ENCODE measurements at places on chromosomes 7 and 10. TPM values are rescaled to one million over a fixed set of nuclear protein-coding genes. Genes with fewer than 3 reads are reported as not detected.

GRCh38 chr7:53475776-53476175 lies 440.3 kb downstream of the POM121L12 start:
- no peaks in the 10 kb centered on the region for H3K36me3 ChIP-seq
- no peaks in the 10 kb centered on the region for H3K4me1 ChIP-seq
- H3K4me3 ChIP-seq: no peak overlapping the region

CASP7 gene
- polyA plus RNA-seq: 2.3 TPM

DNA sequence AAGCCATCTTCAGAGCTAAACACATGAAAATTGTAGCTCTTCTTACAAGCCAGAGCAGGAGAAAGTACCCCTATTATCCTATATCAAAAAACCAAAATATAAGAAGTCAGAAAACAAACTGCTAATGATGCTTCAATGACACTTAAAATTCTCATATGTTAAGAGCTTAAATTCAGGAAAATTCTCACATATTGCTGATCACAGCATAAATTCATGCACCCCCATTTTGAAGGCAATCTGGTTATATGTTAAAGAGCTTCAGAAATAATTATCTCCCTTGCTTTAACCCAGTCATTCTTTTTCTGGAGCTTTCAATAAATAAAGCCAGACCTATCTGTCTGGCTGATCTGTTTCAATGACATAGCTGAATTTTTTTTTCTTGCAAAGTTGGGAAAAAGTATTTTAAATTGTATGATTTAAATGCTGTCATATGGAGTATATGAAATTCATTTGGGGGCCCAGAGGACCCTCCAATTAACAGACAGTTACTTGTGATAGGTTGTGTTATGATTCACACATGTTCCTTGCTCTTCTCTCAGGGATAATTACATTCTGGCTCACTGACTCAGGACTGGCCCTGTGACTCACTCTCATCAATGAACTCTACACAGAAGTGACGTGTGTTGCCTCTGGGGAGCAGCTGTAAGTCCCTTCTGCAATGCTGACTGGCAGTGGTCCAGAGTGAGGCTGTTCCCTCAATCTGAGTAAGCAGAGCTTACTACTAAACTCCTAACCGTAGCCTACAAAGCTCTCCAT lies 85.2 kb downstream of the HGF start:
- no peaks in the 10 kb centered on the region for H3K4me1 ChIP-seq
- H3K27me3 ChIP-seq: no peaks in the 10 kb centered on the region
- H3K4me3 ChIP-seq: no peak overlapping the region
- H3K27ac ChIP-seq: no peak overlapping the region

DNA sequence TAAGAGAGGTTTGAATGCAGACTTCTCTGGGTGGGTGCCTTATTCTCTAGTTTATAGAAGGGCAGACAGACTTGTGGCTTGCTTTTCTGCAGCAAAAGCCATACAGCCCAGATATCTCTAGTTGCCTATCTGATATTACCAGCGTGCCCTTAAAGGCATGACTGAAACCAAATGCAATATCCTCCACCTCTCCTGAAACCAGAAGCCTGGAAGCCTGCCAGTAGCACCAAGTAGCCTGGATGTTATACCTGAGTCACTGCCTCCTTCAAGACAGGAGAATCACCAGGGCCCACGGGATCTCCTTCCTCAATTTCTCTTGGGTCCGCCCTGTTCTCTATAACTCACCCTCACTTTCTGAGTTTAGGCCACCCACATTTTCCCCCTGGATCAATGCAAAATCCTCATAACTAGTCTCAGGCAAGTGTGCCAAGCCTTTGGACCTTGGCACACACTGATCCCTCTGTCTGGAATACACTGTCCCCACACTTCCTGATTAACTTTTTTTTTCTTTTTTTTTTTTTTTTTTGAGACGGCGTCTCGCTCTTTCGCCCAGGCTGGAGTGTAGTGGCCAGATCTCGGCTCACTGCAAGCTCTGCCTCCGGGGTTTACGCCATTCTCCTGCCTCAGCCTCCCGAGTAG lies 638.4 kb downstream of the GALNT17 start:
- H3K4me3 ChIP-seq: no peak overlapping the region
- H3K27ac ChIP-seq: no peak overlapping the region
- peak; percentile 33 for DNase-seq
- H3K27me3 ChIP-seq: no peaks in the 10 kb centered on the region
- no peaks in the 10 kb centered on the region for H3K36me3 ChIP-seq

FOXP2 gene
- 0.28 TPM for polyA plus RNA-seq

KLF14 gene
- polyA plus RNA-seq: 0.02 TPM

ARL5B gene
- 5.4 TPM for polyA plus RNA-seq

DNA sequence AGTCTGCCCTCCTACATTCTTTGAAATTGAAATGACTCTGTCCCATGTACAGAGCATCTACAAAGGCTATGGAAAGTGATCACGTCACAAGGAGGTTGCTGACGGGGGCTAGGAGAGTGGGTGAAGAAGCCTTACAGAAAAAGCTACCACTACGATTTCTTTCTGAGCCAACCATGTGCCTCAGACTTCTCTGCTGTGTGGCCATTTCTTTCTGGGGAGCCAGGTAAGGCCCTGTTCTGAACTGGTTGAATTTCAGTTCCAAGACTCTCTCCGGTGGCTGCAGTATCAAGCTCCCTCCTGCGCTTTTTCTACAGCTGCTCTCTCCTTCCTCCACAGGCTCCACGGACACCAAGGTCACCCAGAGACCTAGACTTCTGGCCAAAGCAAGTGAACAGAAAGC lies 112.5 kb upstream of the PRSS1 start:
- H3K27me3 ChIP-seq: no peaks in the 10 kb centered on the region
- DNase-seq: no peak
- no peaks in the 10 kb centered on the region for H3K4me1 ChIP-seq
- no peak overlapping the region for H3K27ac ChIP-seq
- no peak overlapping the region for H3K4me3 ChIP-seq

EPHB6 gene
- polyA plus RNA-seq: 19.7 TPM

- no peak overlapping the region for H3K4me3 ChIP-seq
- H3K36me3 ChIP-seq: no peaks in the 10 kb centered on the region
- DNase-seq: no peak
- no peak overlapping the region for H3K27ac ChIP-seq
- H3K4me1 ChIP-seq: no peaks in the 10 kb centered on the region
- no peaks in the 10 kb centered on the region for H3K27me3 ChIP-seq
Measured at GRCh38 chr7:111025006-111025405, 65.9 kb upstream of the LRRN3 start.

GRCh38 chr7:81664304-81664703 lies 105.5 kb downstream of the HGF start:
- H3K27me3 ChIP-seq: no peaks in the 10 kb centered on the region
- H3K4me3 ChIP-seq: no peak overlapping the region
- H3K27ac ChIP-seq: no peak overlapping the region
- no peaks in the 10 kb centered on the region for H3K36me3 ChIP-seq
- H3K4me1 ChIP-seq: peaks cover 5% of the 10 kb centered on the region
- DNase-seq: no peak

DNA sequence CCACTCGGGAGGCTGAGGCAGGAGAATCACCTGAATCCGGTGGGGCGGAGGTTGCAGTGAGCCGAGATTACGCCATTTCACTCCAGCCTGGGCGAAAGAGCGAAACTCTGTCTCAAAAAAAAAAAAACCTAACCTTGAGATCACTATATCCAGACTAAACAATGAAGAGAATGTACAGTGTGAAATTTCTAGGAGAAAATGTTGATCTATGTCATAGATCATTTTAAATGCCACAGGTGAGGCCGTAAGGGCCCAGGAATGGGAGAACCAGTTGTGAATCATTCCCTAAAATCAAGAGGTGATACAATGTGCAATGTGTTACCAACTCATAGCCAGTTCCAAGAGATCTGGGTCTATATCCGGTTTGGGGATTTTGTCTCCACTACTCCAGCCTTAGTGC lies 158.0 kb downstream of the CACNB2 start:
- H3K27ac ChIP-seq: no peak overlapping the region
- no peak for DNase-seq
- H3K36me3 ChIP-seq: no peaks in the 10 kb centered on the region
- H3K4me1 ChIP-seq: no peaks in the 10 kb centered on the region

DNA sequence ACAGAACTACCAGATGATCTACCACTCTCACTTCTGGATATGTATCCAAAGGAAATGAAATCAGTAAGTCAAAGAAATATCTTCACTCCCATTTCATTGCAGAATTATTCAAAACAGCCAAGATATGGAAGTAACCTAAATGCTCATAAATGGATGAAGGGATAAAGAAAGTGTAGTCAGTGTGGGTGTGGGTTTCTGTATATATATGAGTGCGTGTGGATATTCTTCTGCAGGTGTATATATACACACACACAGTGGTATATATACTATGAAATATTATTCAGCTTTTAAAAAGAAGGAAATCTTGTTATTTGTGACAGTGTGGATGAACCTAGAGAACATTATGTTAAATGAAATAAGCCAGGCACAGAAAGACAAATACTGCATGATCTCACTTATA lies 48.7 kb downstream of the IMMP2L start:
- H3K36me3 ChIP-seq: no peaks in the 10 kb centered on the region
- no peak overlapping the region for H3K27ac ChIP-seq
- no peaks in the 10 kb centered on the region for H3K4me1 ChIP-seq

DNA sequence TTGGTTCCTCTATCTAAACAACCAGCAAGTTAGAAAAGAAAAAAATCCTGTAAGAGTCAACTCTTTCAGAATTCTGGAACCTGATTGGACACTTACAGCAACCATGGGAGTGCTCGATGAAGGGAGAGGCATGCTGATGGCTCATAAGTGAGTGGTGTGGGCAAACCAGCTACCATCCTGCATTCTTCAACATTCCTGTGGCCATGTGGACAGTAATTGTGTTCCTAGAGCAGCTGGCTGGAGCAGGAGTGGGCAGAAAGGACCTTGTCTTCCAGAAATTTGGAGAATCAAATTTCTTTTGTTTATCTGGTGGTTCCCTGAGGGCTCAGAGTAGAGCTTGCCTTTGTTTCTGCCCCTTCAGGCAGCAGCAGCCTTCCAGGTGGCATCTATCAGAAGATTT lies 22.5 kb upstream of the MYL7 start:
- H3K27ac ChIP-seq: no peak overlapping the region
- H3K27me3 ChIP-seq: no peaks in the 10 kb centered on the region
- peaks cover 4% of the 10 kb centered on the region for H3K4me1 ChIP-seq
- DNase-seq: no peak
- H3K4me3 ChIP-seq: no peak overlapping the region
- no peaks in the 10 kb centered on the region for H3K36me3 ChIP-seq

GRCh38 chr7:25694699-25695098 lies 457.3 kb upstream of the NFE2L3 start:
- H3K36me3 ChIP-seq: no peaks in the 10 kb centered on the region
- no peak for DNase-seq
- peaks cover 2% of the 10 kb centered on the region for H3K4me1 ChIP-seq
- H3K27me3 ChIP-seq: no peaks in the 10 kb centered on the region
- H3K4me3 ChIP-seq: no peak overlapping the region

DNA sequence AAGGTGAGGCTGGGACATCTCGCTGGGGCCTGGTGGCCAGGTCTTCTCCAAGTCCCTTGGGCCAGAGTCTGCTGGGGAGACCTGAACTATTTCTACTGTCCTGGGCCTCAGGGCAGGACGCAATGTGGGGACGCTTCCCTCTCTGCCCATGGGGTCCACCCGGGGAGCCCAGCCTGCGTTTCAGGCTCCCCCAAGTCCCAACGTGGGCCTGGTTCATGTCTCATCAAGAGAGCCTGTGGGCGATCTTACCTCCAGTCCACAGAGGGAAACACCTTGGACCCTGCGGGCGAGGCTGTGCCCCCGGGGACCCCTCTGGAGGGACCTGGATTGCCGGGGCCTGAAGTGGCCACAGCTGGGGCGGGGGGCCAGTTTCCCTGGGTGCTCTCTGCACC lies 91.7 kb downstream of the DNAJB6 start:
- no peaks in the 10 kb centered on the region for H3K36me3 ChIP-seq
- H3K4me1 ChIP-seq: no peaks in the 10 kb centered on the region
- H3K4me3 ChIP-seq: no peak overlapping the region
- H3K27me3 ChIP-seq: no peaks in the 10 kb centered on the region
- DNase-seq: peak; percentile 44
- no peak overlapping the region for H3K27ac ChIP-seq

HMX3 gene
- 0.05 TPM for polyA plus RNA-seq

GRCh38 chr10:96509017-96509641 lies 4.6 kb downstream of the TLL2 start:
- no peak for DNase-seq
- H3K36me3 ChIP-seq: no peaks in the 10 kb centered on the region
- peaks cover 16% of the 10 kb centered on the region for H3K4me1 ChIP-seq
- no peak overlapping the region for H3K4me3 ChIP-seq

DNA sequence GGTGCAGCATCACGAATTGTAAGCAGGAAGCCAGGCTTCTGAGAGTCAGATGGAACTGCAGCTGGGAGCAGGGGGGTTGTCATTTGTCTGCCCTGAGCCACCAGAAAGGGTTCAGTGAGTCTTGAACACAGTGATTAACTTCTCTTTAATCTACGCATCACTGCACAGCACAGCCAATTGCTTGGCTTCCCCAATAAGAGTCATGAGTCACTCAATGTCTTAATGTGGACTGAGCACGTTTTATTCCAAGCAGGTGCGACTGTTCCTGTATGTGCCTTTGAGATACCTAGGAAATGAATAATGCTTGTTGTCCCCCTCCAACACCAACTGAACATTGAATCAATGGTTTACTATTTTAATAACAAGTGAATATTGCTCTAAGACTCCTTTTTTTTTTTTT lies 26.0 kb upstream of the PLEKHA1 start:
- peaks cover 2% of the 10 kb centered on the region for H3K4me1 ChIP-seq
- no peak overlapping the region for H3K4me3 ChIP-seq
- H3K36me3 ChIP-seq: no peaks in the 10 kb centered on the region
- H3K27ac ChIP-seq: no peak overlapping the region
- DNase-seq: no peak
- H3K27me3 ChIP-seq: no peaks in the 10 kb centered on the region

- no peaks in the 10 kb centered on the region for H3K36me3 ChIP-seq
- peak overlapping the region; percentile 44 for H3K4me3 ChIP-seq
- H3K27me3 ChIP-seq: peaks cover 39% of the 10 kb centered on the region
Measured at GRCh38 chr10:101779544-101780186, 3.6 kb downstream of the NPM3 start.

PPP1R3C gene
- 1.3 TPM for polyA plus RNA-seq

DNA sequence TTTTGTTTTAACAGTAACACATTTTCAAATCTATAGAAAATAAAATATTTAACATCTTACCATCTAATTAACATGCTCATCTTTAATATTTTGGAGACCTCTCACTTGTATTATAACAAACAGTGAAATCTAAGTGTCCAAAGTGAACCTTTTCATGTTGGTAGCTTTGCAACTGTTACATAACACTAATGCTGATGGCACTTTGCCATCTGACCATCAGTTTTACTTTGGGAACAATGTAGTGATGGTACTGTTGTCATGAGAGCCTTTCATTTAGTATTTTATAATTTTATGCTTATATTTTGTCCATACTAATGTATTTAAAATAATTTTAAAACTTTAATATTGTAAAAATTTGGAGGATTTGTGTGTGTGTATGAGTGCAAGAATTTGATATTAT lies 1017.0 kb upstream of the KCND2 start:
- H3K4me3 ChIP-seq: no peak overlapping the region
- H3K27ac ChIP-seq: no peak overlapping the region
- no peak for DNase-seq
- no peaks in the 10 kb centered on the region for H3K36me3 ChIP-seq
- no peaks in the 10 kb centered on the region for H3K27me3 ChIP-seq

- H3K4me1 ChIP-seq: no peaks in the 10 kb centered on the region
- H3K27ac ChIP-seq: no peak overlapping the region
- H3K27me3 ChIP-seq: no peaks in the 10 kb centered on the region
- no peaks in the 10 kb centered on the region for H3K36me3 ChIP-seq
Measured at GRCh38 chr7:4220011-4220410, 462.1 kb upstream of the FOXK1 start.

TLX1 gene
- polyA plus RNA-seq: not detected

- H3K4me3 ChIP-seq: no peak overlapping the region
- no peak overlapping the region for H3K27ac ChIP-seq
- H3K27me3 ChIP-seq: no peaks in the 10 kb centered on the region
- H3K36me3 ChIP-seq: no peaks in the 10 kb centered on the region
- H3K4me1 ChIP-seq: no peaks in the 10 kb centered on the region
Measured at GRCh38 chr7:122896509-122896908, 10.2 kb upstream of the CADPS2 start.

Measured in H1 (cell line).